ENCODE measurements at places on chromosomes 3 and 15. TPM values are rescaled to one million over a fixed set of nuclear protein-coding genes. Genes with fewer than 3 reads are reported as not detected.

Gene GP9
- not detected for total RNA-seq

Gene IL12A
- 0.64 TPM for total RNA-seq

Gene C3orf49
- total RNA-seq, result not detected

Gene GOLGA6B
- total RNA-seq, result not detected

Gene ALS2CL
- 30.6 TPM for total RNA-seq

Gene CCDC39
- total RNA-seq, result not detected

Gene ABI3BP
- total RNA-seq, result 0.18 TPM

DNA sequence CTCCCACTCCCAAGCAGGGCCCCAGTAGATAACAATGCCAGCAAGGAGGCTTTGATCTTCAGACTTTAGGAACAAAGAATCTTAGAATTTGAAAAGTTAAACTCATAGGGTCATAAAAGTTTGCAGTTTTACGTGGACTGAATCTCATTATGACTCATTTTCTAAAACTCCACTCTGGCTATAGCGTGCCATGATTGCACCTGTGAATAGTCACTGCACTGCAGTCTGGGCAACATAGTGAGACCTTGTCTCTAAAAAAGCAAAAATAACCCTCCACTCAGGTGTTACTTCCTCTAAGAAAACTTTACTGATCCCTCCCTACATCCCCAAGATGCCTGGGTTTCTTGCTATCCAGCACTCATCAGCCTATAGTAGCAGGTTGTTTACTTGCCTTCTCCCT lies 104.5 kb downstream of the IL20RB start:
- DNase-seq, result no peak

- DNase-seq, result no peak
Measured at GRCh38 chr3:71384388-71384787, 199.1 kb downstream of the FOXP1 start.

DNA sequence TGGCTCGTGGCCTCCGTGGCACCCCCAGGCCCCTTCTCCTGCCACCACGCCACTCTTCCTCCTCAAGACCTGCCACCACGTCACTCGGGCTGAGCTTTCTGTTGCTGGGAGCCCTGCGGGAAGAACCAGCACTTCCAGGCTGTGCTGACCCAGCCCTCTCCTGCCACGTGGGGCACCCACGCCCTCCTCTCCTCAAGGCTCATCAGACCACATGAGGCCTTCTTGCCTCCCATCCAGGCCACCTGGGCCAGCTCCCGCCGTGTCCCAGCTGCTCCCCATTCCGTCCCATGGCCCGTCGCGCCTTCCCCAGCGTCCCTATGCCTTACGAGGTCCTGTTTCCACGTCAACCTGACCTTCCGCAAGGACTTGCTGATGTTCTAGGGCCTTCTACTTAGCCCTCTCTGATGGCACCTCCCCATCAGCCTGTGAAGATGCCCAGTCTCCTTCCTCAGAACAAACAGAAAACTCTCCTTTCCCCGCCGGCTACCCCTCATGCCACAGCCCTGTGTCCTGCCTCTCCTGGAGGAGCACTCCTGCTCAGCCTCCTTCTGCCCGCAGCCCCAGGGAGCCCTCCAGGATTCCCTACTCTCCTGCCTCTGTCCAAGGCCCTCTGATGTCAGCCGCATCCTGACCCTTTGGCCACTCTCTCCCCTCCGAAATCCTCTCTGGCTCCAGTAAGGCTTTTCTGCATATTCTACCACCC lies 71.1 kb upstream of the BLM start:
- no peak for DNase-seq

GRCh38 chr3:123791417-123791816 lies 92.7 kb downstream of the MYLK start:
- DNase-seq, result no peak

DNA sequence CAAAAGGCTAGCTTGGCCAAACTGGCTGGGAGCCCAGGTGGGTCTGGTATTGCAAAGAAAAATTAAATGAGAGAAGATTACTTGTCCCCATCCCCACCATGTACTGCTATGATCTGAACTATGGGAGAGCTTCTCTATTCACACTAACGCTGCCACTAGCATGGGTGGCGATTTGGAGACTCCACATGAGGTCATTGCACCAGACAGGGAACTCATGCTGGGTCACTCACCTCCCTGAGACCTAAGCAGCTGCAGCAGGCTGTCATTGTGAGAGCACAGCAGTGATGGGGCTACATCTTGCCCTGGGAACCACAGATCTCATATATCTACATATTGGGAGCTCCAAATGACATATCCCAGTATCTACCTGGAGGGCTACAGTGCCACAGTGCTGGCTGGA lies 36.3 kb upstream of the NECTIN3 start:
- DNase-seq, result no peak

DNA sequence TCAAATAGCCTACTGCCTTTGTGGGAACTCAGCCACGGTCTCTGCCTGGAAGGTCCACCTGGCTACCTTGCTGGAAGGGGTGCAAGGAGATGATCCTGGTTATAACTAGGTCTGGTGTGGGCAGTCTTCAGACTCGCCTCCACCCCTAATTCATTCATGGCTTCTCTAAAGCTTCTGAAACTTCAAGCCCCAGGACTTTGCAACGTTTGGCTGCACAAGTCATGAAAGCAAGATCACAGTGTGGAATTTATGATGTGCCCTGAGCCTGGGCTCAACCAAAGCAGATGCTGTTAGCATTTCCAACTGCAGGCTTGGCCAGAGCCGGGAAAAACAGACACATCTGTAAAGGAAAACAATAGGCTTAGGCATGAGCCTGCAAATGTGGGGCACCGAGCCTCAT lies 200.4 kb upstream of the WNT5A start:
- no peak for DNase-seq

DNA sequence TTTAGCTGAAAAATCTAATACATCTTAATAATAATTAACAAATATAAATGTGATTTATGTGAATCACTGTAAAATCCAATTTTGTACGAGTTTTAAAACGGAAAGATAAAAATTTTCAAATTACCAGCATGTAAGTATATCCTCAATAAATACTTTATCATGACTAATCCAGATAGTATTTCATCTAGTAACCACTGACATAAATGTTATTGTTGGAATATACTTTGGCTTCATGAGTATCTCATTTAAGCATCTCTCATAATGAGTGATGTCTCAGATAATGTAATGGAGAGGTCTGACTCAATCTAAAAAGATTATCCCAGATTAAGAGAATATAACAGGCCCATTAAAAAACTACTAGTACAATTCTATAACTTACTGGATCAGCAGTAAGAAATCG lies 216.3 kb downstream of the STAG1 start:
- no peak for DNase-seq

DNA sequence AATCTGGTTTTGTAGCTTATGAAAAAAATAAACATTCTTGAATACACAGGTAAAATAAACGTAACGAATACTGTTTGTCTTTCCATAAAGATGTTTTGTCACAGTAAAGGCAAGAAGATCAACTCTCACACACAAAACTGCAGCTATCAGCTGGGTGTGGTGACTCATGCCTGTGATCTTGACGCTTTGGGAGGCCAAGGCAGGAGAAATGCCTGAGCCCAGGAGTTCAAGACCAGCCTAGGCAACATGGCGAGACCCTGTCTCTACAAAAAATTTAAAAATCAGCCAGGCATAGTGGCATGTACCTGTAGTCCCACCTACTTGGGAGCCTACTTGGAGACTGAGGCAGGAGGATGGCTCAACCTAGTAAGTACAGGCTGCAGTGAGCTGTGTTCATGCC lies 39.6 kb downstream of the CBLB start:
- DNase-seq, result peak; percentile 24

GRCh38 chr3:94036909-94037507 lies 8.6 kb upstream of the STX19 start:
- no peak for DNase-seq

DNA sequence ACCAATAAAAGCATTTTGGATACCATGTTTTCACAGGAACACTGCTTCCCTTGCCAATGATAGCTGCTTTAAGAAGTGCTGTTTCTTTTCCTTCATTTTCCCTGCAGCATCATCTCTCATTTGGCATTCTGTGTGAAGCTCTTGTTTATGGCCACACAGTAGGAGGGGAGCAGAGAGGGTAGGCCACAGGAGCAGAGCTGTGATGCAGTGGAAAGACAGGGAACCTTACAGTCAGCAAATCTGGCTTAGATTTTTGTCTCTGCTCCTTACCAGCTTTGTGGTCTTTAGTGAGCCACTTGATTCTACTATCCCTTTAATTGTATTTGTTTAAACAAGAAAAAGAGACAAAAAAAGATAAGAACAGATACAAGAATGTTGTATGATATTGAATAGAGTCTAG lies 138.7 kb downstream of the RPL22L1 start:
- no peak for DNase-seq

GRCh38 chr3:2096216-2096615 lies 2.5 kb upstream of the CNTN4 start:
- DNase-seq, result no peak

DNA sequence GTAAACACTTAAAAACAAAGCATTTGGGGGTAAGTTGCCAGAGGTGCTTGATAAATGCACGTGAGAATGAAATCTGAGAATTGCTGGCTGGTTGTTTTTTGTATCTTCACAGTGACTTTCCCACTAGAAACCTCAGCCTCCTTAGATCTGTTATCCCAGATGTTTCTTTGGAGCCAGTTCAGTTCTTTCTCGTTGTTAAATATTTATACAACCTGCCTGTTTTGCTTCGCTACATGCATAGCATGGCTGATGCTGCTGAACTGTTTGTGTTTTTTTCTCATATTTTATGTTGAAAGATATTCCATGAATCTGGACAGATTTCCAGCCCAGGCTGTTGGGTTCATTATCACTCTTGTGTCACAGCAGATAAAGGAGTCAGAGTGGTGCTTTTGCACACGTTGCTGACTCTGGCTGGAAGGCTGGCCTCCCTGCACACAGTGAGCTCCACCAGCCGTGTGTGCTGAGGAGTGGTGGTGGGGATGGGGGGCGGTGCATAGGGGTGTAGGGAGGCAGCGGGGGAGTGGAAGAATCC lies 80.2 kb downstream of the ARNT2 start:
- no peak for DNase-seq

DNA sequence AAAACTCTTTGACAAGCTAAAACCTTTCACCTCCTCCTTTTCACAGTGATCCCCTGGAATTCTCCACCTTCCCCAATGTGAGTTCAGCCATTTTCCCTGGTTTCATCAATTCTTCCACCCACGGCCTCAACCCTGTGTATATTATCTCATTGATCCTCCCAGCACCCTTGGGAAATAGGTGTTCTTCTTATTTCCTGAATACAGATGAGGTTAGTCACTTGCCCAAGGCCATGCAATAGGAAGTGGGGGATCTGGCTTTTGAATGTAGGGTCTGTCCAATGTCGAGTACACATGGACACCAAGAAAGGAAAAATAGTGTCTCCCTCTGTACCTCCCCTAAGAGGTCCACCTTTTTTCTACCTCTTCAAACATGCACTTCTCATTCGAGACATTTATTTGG lies 262.8 kb upstream of the ST8SIA2 start:
- no peak for DNase-seq
